ENCODE measurements at places on chromosomes 13 and 19. TPM values are rescaled to one million over a fixed set of nuclear protein-coding genes. Genes with fewer than 3 reads are reported as not detected.

The IL11 gene
- not detected for total RNA-seq

The ATF5 gene
- 13.8 TPM for total RNA-seq

- no peaks in the 10 kb centered on the region for H3K36me3 ChIP-seq
- no peaks in the 10 kb centered on the region for H3K4me1 ChIP-seq
- H3K27ac ChIP-seq = no peak overlapping the region
- DNase-seq = no peak
Measured at GRCh38 chr19:51029718-51030117, 3.3 kb upstream of the KLK11 start.

GRCh38 chr19:815079-815774, 6.5 kb downstream of the PLPPR3 start:
- peaks cover 28% of the 10 kb centered on the region for H3K36me3 ChIP-seq
- no peak overlapping the region for H3K4me3 ChIP-seq
- no peak overlapping the region for H3K27ac ChIP-seq
- no peak for DNase-seq

The CYP2F1 gene
- 1.7 TPM for total RNA-seq

GRCh38 chr13:35389535-35389934, 87.0 kb downstream of the MAB21L1 start:
- DNase-seq = no peak
- H3K4me3 ChIP-seq = no peak overlapping the region
- H3K27me3 ChIP-seq = no peaks in the 10 kb centered on the region
- H3K36me3 ChIP-seq = no peaks in the 10 kb centered on the region
- H3K27ac ChIP-seq = no peak overlapping the region
